SK-MEL-5 (cell line): ENCODE measurements at places on chromosomes 7 and 10.

DNA sequence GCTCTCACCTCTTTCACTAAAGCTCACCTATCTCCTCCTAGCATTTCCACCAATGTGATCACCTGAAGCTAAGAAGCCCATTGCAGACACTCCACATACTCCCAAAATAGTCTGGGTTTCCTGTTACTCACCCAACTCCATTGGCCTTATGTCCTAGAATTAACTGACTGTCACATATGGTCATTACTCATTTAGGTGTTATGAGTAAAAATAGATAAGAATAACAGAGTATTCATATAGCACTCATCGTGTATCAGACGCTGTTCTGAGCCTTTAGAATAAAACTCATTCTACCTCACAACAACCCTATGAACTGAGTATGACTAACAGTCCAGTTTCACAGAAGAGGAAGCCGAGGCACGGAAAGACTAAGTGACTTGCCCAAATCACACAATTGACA is 174.2 kb upstream of the NPVF start:
- no peak for DNase-seq

DNA sequence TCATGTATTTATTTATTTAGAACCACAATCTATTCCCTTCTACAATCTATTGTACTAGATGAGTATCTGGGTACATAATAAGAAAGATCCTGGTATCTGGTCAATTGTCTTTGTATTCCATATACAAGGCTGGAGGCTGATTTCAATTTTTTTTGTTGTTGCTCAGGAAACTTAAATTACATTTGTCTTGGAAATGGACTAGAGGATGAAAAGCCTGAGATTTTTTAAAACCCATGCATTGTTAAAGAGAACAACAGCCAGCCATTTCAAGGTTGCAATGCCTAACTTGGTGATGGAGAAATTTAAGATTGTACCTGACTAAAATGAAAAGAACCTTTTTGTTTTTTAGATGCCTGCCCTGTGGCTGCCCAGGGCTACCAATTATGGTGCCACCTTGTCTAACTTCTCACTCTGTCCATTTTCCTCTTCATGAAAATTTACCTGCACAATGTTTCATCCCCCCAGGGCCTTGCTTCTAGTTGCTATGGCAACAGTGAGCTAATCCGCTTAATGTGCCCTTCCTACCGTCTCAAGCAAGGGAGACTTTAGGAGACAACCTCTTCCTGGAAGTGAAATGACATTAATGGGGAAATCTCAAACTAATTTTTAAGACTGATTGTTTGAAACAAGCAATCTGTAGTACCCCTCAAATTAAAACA is 203.7 kb upstream of the PHYHIPL start:
- DNase-seq, result no peak

GRCh38 chr10:71230656-71231025 is 18.3 kb downstream of the UNC5B start:
- no peak for DNase-seq

DNA sequence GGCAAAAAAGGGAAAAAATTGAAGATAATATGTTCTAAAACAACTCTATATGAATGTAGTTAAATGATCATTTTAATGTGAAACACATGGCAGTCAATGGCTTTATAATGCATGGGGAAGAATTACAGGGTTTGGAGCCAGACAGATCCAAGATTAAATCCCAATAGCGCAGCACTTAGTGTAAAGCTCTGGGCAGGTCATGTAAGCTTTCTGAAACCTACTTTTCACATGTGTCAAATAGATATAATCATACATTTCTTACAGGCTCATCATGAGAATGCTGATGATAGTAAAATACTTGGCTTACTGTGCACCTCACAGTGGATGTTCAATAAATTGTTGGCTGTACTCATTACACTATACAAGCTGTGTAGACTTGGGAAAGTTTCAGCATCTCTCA is 48.0 kb upstream of the ZNF365 start:
- DNase-seq, result no peak

DNA sequence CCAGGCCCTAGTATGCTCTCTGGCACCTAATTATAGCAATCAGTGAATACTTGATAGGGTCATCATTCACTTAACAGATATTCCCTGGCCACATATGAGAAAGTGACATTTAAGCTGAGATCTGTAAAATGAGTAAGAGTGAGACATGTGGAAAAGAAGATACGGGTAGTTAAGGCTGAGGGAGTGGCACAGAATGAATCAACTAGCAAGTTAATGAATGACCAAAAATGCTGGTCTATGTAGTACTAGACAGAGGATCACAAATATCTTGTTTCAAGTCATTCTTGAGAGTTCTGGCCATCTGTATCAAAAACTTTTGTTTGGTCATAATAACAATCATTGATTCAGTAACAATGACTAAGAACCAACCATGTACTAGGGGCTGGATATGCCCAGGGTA is 954.9 kb downstream of the CNTNAP2 start:
- DNase-seq, result no peak

DNA sequence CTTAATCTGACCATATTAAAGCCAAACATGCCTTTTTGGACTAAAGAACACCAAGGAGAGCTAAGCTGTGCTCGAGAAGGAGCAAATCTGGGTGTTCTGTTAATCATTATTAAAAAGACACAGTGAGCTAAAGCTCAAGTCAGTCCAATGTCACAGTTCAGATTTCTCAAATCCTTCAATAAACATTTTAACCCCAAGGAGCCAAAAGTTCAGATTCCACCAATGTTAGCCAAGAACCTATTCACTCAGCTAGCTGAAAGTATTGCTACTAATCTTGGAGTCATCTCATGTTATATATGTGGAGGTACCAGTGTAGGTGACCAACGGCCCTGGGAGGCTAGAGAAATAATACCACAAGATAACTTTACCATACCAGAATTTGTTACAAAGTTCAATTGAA is 14.5 kb upstream of the ZNF33B start:
- DNase-seq, result no peak

DNA sequence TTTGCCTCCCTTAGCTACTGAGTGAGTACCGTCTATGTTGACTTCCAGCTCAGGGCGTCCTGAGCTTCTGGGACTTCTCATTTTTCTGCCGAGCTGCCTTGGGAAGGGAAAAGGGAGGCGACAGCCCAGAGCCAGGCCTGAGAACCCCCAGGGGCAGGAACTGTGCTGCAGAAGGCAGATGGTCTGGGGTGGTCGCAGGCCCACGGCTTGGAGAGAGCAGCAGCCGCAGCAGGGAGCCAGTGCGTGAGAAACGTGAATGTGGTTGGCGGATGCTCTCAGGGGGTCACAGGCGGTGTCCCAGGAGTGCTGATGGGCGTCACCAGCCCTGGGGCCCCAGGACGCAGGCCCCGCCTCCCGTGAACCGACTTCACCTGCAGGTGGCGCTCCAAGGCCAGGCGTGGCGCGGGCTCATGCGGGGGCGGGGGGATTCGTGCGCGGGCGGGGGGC is 9.2 kb upstream of the PWWP2B start:
- peak; percentile 43 for DNase-seq

DNA sequence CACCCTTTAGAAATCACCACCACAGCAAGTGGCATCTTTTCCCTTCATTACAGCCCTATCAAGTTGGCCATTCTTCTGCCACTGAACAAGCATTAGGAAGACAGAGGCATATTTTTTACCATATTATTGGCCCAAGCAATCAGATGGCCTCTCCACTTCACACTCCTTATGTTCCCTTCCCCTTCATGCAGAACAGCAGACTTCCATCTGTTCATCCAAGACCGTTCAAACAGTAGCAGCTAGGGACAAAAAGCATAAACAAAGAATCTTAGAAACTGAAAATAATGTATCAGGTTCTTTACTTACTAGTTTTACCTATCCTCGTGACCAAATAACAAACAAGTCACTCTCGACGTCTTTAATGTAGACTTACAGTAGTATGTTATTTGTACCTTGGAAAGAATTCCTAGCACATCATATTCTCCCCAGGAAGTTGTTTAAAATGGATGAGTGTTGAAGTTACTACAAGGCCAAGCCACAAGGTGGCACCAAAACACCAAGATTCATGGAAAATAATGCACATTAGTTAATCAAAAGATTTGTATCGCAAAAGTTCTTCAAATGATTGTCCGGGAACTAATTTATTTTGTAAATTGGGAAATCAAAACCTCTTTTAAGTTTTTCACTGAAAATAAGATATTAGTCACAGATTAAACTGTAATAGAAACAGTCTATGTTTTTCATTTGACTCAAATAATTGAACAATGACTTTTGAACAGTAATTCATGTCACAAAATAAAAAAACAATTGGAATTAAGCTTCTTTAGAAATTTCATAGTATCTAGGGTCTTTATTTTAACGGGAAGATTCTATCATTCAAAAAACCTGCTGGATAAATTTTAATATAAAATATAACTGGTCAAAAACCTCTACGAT is 112.1 kb downstream of the VPS41 start:
- DNase-seq, result peak; percentile 78

DNA sequence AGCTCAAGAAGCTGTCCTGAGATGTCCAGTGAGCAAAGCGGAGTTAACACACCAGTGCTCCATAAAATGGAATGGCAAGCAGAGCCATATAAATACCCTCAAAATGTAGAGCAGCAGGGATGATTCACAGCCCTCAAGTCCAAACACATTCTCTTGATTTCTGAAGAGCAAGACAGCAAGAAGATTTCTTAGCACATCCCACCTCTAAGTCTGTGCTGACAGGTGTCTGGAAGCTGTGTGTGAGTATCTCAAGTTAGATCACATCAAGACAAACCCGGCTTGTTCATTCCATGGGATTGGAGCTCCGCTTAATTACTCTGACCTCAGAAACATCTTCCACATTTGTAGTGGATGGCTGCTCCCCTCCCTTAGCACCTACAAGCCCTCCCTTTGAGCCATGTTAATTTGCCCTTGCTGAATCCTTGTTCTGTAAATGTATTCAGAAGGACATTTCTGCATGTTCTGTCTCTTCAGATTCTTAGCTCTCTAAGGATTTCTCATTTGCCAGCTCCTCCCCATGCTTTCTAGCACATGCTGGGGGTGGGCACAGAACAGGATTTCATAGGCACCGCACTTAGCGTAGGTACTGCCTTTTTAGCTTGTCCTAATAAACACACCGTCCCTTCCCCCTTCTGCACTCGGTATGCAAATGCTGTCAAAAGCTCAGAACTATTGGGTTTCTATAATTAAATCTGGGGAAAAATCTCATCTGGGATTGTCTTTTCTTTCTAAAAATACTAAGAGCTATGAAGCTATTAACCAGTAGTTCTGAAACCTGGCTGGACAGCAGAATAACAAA is 112.7 kb downstream of the CPXM2 start:
- no peak for DNase-seq

DNA sequence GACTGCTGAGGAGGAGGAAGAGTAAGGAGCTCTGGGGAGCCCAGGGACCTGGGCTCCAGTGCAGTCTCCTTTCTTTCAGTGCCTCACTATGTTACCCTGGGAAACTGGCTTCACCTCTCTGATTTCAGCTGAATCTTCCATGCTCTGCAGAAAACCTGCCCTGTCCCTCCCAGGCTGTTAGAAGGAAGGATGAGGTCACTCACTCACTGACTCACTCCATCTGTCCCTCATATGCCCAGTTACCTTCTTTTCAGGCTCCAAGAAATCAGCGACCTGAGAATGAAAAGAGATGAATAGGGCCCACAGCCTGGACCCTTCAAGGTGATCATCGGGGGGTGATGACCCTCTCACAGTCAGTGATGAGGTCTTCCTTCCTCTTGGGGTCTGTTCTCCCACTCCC is 481 bp downstream of the SFTPA2 start:
- no peak for DNase-seq

- no peak for DNase-seq
These were observed 28.1 kb downstream of the ARID5B start for GRCh38 chr10:61929555-61929954.

- no peak for DNase-seq
These were observed 173.4 kb upstream of the RHEB start for GRCh38 chr7:151693140-151693539.

- peak; percentile 28 for DNase-seq
These were observed 46.4 kb downstream of the RAMP3 start for GRCh38 chr7:45203936-45204445.

DNA sequence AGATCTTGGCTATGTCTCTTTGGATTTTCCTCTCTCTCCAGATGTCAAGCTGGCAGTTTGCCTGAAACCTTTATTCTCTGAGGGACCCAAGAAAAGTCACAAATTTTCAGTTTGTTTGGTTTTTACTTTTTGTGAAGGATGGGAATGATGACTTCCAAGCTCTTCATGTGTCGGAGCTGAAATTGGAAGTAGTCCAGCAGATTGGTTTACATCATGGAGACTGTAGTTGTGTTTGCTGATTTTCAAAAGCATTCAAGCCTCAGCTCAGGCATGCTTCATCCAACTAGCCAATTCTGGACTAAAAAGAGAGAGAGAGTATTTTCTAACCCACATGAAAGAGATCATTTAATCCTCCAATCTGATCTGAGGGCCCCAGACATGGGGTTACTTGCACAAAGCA is 326.2 kb upstream of the AUTS2 start:
- no peak for DNase-seq

DNA sequence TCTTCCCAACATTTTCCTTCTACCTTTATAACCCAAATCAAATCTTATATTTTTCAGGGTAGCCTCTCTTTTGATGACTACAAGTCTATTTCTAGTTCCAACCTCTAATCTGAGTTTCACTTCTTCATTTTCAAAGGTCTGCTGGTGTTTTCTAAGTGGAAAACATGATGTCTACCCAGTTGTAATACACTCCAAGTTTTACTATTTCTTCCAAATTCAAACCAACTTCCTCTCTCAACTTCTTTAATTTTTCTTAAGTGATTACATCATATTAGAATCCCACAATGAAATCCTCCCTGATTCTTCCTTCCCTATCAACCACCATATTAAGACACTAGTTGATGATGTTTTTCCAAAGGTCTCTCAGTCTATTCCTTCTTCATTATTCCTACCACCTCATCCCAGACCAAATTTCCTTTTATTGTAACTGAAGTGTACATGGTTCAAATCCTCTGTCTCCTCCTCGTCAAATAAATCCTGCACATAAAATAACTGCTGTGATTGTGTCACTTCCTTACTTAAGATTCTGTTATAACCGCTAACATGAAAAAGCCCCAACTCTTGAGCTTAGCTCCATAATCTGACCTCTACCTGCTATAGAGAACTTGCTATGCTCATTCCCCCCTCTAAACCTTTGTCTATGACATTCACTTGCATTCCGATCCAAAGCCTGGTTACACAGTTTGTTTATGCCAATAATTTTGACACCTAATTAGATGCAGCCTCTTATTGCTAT is 12.7 kb downstream of the TAS2R38 start:
- no peak for DNase-seq
